Activated CD4-positive, alpha-beta T cell treated with anti-CD3 and anti-CD28 coated beads, Interleukin-2, Interleukin-6, amounts not matched to agents 100 ng/mL and 50 ng/mL, durations not matched to agents 16 hours and 8 hours (primary cell): ENCODE measurements at places on chromosomes 7 and 10.
A peak's percentile ranks its signal among the peaks of the same experiment; 100 is the strongest.

GRCh38 chr10:97016728-97017473 lies 168.9 kb downstream of the SLIT1 start:
- DNase-seq = peak; percentile 68

GRCh38 chr7:115078386-115078785 lies 156.5 kb downstream of the MDFIC start:
- DNase-seq = no peak

- DNase-seq = no peak
Observed at GRCh38 chr10:569961-570627, 119.4 kb downstream of the DIP2C start.

GRCh38 chr7:139987691-139988516 lies 74.8 kb downstream of the PARP12 start:
- no peak for DNase-seq

DNA sequence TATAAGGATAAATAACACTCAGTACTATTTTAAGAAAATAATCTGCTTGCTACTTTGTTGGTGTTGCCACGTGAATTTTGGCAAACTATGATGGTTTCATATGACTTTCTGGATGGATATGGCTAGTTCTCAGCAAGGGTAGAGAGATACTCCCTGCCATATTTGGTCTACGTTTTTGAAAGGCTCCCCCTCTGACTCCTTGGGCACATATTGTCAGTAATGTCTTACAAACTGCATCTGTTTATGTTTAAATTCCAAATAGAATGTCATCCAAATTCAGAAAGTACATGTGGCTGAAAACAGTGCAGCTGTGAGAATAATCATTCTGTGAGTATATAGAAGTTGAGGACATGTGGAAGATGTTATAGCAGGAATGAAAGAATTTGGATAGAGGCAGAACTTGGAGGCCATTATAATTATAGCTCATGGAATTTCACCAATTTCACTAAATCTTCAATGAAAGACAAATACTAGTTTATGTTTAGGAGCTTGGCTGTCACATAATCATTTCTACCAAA lies 107.8 kb downstream of the SRI start:
- no peak for DNase-seq

DNA sequence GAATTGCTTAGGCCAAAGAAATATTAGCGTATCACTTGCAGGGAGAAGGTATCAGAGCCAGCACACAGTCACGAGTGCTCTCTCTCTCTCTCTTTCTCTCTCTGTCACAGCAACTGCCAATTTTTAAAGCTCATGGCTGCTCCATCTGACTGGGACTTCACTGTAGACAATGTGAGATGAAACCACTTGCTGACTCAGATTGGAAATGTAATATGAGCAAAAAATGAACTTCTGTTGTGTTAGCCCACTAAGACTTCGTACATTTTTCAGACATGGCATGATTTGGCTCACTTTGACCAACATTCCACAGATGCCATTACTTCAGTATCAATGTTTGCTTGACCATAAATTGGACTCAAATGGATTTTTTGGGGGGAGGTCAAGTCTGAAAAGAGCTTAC lies 68.1 kb downstream of the DGKB start:
- DNase-seq = peak; percentile 66

DNA sequence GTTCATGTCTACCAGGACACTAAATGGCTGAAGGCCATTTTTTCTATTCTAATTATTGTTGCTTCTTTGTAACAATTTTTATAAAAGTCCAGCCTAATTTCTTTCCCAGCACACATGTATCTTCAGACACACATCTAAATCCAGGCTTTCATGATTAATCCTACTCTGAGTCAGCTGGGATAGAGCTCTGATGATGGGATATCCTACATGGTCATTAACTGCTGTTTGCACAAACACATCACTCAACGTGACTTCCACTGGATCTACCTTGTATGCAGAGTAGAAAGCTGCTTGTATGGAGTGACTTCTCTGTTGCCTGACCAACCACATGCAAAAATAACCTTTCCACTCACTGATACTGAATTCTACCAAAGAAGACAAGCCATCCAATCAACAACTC lies 260.9 kb downstream of the AHR start:
- no peak for DNase-seq

GRCh38 chr7:37759526-37759925 lies 76.0 kb downstream of the GPR141 start:
- no peak for DNase-seq

DNA sequence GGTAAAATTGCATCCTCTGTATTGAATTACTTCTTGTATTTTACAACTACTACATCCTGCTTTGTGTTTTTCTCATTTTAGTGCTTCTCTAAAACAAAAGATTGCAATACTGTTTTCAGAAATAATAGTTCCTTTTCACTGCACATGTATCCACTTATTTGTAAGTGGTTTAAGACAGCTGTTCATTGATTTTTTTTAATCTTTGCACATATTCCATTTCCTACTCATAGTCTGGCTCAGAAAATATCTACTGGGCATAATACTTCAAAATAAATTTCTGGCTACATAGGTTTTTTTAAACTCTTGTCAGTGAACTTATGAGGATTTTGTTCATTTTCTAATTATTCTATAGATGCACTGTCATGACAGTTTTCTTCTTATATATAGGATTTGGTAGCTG lies 54.8 kb downstream of the SND1 start:
- no peak for DNase-seq

DNA sequence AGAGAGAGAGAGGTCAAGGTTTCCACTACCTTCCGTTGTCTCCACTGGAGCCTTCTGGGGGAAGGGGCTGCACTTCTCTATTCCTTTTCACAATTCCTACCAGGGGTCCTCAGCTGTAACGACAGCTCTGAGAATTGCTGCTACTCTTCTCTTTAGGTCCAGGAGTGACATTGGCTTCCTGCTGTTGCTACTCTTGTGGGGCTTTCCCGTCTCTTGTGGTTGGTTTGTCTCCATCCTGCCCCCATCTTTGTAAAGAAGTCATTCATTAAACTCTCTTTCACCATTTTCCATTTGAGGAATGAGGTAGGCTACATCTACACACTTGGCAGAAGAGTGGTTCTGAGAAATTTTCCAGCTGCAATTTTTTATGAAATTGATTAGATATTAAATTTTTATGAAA lies 238.8 kb upstream of the LYZL1 start:
- no peak for DNase-seq

- DNase-seq = no peak
Observed at GRCh38 chr10:30270247-30270646, 78.8 kb downstream of the MTPAP start.

DNA sequence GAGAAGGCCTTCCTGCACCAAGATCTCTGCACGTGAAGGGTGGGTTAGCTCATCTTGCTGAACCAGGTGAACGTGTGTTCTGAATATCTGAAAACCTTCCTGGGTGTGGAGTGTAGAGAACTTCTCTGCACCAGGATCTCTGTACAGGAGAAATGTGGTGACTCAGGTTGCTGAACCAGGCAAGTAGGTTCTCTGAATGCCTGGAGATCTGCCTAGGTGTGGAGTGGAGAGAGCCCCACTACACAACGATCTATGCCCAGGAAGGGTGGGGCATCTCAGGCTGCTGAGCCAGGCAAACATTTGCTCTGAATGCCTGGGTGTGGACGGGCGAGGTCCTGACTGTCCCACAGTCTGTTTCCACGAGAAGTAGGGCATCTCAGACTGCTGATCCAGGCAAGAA lies 1002.3 kb upstream of the KCND2 start:
- no peak for DNase-seq

- DNase-seq = no peak
Observed at GRCh38 chr10:132940791-132941465, 1.4 kb downstream of the CFAP46 start.

DNA sequence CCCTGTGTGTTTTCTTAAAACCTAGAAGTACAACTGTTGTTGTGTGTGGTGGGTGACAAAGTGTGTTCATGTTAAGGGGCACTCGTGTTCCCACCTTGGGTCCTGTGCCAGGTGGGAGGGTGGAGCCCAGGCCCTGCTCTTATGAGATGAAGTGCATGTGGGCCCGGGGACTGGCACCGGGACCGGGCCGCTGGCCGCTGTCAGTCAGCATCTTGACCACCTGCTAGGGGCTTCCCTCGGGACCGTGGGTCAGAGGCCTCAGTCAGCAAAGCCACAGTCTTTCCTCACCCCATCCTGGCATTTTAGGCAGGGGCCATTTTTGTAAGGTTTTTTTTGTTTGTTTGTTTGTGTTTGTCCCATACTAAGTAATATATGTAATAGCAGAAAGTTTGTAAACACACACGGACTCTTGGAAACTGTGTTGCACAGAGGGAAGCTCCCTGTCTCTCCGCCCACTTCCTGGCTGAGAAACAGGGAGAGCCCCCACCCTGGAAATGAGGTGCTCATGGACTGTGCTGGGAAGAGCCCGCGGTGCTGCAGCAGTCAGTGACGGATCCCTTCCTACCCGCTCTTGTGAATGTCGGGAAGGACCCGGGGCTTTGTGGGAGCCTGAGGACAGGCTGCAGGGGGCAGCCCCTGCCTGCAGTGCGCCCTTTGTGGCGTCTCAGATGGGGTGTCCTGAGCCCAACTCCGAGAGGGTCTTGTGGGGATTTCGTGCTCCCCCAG lies 13.4 kb downstream of the AGAP3 start:
- DNase-seq = no peak

DNA sequence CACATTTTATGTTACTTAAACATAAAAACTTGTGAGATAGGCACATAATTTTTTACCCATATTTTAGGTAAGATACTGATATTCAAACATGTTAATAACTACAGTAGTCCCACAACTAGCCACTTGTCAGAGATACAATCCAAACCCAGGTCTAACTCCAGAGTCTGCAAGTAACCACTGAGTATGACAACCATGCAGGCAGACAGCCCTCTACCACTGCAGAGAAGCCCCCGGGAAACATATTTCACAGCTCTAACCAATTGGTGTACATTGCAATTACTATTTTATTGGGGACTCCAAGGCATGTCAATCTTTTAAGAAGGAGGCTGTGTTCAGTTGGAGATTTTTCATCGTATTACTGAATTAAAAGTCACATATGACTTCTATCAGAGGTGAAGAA lies 107.2 kb upstream of the FAM133B start:
- DNase-seq = no peak

- DNase-seq = no peak
Observed at GRCh38 chr10:123854498-123854897, 37.1 kb downstream of the CPXM2 start.

GRCh38 chr10:1632596-1632995 lies 104.7 kb downstream of the ADARB2 start:
- DNase-seq = no peak

DNA sequence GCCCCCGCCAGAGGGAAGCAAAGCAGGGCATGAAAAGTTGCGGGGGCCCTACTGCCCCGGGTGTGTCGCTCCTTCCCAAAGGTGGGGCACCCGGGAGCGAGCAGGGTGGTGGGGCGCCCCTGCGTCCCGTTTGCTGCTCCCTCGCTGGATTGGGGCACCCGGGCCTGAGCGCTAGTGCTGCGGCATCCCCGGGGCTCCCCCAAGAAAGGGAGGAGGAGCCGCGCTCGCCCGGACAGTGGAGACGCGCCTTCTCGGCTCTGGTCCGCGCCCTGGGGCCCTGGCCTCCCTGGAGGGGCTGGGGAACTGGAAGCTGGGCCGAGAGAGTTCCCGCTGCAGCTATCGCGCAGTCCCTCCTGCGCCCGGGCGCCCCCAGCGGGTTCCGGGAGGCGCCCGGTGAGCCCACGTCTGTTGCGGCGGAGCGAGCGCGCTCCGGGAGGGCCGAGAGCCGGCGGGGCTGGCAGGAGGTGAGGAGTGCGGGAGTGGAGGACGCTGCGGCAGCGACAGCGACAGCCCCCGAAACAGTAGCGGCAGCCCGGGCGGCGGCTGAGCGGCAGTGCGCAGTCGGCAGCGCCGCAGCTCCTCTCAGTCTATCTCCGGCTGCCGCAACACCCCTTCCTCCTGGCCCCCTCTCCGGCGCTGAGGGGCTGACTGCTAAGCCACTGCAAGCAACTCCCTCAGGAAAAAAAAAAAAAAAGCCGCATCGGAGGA lies 504 bp upstream of the BMPER start:
- peak; percentile 6 for DNase-seq

- DNase-seq = no peak
Observed at GRCh38 chr10:115761166-115761565, 511.8 kb downstream of the GFRA1 start.

DNA sequence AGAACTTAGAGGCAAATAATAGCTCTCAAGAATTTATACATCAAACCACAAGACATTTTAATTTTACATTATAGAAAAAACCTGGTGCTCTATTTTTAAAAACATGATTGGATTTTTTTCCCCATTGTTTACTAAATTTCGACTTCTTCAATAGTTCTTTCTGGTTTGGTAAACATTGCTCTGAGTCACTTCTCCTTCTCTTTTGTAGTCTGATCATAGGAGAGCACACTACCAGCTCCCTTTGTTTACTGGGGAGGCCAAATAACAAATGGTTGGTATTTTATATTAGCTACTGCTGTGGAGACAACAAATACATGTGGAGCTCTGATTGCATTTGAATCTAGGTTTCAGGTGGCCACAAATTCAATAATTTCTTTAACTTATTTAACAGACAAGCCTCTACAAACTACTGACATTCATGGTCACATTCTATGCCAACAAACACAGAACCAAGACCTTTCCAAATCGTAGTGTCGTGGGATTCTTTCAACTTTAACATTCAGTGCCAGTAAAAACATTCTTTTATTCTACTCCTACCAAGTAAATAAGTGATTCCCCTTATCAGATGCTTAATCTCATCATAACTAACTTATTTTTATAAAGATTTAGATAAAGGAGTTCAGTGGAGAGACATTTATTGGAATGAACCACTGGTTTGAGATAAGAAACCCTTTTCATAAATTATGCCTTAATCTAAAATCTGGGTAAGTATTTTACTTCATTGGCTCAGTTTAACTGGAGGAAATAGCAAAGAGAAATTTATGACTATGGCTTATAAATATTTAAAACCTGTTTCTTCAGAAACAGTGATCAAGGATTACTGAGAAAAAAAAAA lies 17.7 kb upstream of the FXYD4 start:
- DNase-seq = no peak

DNA sequence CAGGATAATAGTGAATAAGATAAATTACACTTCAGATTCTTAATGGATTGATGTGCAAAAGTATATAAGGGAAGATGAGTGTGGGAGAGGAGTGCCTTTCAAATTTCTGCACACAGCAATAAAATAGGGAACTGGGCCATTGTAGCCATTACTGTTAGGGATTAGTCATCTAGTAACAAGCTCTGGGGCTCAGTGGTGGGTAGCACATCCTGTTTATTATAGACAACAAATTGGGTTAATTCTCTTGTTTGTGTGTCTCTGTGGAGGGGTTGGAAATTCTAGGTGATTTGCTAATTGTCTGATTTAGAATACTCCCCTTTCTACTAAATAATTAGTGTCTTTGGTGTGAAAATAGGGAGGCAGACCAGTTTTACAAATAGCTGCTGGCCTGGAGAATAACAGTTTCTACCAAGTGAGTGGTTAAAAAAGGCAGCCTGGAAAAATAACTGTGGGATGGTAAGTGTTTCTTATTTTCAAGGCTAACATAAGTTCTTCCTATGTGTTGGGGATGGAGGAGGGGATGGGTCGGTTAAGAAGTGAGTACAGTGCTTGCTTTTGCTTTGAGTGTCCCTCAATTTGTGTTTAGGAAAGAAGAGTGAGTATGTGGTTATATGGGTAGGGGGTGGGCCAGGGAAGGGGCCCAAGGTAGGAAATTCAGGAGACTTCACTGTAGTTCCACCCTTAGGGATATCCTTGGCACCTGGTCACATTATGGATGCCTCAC lies 43.3 kb upstream of the TMEM248 start:
- DNase-seq = peak; percentile 48
